ENCODE measurements at places on chromosomes 1 and 21.

DNA sequence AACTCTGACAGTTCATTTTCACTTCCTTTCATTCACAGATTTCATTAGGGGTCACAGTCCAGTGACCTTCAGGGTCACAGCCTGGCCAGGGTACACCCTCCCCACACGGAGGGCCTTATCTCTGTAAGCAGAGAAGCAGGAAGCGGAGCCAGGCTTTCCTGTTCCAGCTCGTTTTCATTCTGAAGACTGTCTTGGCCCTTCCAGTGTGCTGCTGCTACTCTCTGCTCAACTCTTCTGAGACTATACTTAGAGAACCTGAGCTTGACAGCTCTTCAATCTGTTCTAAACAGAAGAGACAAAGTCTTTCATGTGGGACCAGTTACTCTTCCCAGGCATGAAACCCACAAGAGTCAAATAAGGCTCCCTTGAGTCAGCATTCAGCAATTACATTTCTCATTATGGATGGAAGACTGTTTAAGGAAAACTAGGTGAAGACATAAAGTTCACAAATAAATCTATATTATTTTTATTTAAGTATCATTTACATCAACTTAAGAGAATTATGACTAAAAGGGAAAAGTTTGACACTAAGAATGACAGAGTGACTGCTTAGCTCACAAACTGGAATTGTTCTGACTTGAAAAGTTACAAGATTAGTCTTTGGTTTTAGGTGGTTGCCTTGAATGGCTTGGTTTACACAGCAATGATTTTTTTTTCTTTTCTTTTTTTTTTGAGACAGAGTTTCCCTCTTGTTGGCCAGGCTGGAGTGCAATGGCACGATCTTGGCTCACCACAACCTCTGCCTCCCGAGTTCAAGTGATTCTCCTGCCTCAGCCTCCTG, 4.8 kb upstream of the TDRD10 start:
- no peak for DNase-seq

DNA sequence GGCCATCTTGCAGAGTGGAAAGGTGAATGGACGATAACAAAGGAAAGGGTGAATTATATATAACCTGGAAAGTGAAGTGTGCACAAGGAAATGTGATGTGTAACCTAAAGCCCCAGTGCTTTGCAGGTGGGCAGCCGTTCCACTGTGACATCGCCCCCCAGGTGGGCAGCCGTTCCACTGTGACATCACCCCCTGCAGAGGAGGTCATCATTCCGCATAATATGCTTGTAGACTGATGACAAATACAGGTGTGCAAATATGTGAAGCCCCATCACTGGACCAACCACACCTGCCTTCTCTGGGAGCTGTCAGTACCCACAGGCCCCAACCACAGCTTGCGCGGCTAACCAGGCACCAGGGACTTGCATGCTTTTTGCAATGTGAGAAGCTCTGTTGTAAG, 4.7 kb upstream of the ZNF496 start:
- no peak for DNase-seq

- no peak for DNase-seq
These were observed 12.6 kb upstream of the FMO2 start for GRCh38 chr1:171172471-171172870.

GRCh38 chr1:163085904-163086268, 16.7 kb downstream of the RGS4 start:
- DNase-seq: no peak

DNA sequence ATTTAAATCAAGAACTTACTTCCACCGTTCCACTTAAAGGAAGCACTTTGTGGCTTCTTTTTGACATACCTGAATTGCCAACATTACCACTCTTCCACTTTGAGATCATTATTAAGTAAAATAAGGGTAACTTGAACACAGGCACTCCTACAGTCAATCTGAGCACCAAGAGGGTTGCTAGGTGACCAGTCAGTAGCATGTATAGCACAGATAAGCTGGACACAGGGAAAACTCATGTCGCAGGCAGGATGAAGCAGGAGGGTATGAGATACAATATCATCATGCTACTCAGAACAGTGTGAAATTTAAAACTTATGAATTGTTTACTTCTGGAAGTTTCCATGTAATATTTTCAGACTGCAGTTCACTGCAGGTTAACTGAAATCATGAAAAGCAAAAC, 47.0 kb upstream of the RAP1GAP start:
- no peak for DNase-seq

GRCh38 chr1:51231120-51231519, 5.0 kb upstream of the RNF11 start:
- no peak for DNase-seq

DNA sequence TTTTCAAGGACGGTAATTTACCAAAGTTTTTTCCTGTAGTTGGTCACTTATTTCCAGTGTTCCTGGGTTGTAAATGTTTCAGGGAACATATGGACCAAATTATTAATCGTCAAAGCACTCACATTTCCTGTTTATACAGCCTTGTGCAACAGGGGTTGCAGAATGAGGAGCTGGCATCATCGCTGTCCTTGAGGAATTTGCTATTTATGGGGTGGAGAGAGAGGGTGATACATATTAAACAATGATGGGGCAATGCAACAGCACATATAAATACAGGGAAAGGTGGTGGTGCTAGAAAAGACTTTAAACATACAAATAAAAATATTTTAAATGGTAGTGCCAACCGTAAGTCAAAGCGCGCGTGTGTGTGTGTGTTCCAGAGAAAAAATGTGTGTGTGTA, 369.8 kb downstream of the NPHP4 start:
- DNase-seq: no peak

DNA sequence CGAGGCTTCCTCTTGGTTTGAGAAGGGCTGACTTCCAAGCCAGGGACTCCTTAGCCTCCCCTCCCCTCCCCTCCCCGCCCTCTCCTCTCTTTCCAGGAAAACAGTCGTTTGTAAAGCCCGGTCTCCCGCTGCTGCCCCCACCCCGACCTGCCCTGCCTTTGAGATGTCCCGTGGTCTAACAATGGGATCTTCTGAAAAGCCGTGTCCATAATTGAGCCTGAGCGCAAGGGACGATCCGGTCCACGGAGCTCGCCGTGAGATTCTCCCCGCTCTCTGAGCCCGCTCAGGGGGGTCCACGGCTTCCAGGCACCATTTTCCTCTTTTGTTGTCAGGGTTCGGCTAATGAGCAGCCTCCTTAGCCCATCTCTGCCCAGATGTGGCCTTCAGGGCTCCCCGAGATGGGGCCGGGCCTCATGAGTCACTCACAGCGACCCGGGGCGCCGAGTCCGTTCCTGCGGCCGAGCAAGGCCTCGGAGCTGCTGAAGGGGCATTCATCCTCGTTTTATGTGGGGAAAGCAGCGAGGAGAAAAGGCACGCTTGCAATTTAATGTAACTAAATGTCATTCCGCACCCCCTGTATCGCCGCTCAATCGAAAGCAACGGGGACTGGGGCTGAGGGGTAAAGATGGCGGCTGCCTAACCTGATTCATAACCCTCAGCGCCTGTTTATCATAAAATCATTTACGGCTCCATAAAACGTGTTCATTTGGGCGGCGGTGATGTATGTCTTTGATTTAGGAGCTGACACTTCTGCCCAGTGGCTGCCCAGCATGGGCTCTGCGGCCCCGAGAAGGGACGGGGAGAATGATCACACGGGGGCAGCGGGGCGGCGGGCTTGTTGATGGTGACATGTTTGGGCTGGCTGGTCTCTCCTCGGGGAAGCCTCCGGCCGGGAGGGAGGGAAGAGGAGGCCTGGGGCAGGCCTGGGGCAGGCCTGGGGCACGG, 232.6 kb upstream of the C1orf174 start:
- DNase-seq: no peak

DNA sequence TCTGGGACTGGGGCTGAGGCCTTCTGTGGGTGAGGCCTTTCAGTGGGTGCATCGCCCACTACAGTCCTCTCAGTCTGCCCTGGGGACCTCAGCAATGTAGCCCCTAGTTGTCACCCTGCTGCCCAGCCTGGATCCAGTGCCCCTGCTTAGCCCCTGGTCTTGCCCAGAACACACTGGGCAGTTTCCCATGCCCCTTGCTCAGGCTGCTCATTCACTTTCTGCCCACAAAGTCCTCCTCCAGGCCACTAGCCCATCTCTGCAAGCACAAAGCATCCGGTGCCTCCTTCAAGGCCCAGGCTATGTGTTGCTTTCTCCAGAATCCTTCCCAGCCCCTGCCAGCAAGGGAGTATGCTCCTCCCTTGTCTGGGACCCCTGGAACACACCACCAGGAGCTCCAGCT, 5.4 kb upstream of the ADORA1 start:
- no peak for DNase-seq

- DNase-seq: no peak
These were observed 3.1 kb downstream of the OLIG2 start for GRCh38 chr21:33028773-33029384.

DNA sequence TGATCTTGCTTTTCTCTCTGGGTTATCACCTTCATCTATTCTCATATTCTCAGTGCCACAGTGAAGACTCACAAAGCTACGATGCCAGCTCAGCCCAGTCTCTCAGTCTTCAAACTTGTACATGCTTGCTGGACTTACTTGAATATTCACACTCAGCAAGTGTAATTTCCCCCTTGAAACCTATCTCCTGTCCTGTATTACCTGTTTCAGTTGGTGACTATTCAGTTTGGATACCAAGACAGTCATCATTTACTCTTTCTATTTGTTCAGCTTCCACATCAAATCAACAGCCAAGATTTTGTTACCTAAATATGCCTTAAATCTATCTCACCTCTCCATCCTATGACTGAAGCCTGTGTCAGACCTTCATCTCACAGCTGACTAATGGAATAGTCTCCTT, 209.7 kb downstream of the LRRC7 start:
- no peak for DNase-seq

DNA sequence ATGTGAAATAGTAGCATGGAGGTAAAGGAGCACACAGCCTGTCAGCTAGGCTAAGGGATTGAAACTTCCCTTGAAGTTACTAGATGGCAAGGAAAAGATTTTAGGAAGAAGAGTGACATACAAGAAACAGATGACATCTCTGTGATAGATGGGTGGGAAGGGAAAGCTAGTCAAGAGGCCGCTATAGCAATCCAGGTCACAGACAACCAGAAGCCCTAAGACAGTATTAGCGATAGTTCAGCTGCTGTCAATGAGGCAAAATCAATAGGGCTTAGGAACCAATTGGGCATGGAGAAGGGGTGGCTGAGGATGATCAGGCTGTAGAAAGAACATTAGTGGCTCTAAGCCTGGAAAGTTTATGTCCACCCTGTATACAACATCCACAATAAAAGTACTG, 111.1 kb downstream of the GLUL start:
- no peak for DNase-seq

- DNase-seq: no peak
These were observed 24.0 kb downstream of the NPHP4 start for GRCh38 chr1:5968161-5968736.

DNA sequence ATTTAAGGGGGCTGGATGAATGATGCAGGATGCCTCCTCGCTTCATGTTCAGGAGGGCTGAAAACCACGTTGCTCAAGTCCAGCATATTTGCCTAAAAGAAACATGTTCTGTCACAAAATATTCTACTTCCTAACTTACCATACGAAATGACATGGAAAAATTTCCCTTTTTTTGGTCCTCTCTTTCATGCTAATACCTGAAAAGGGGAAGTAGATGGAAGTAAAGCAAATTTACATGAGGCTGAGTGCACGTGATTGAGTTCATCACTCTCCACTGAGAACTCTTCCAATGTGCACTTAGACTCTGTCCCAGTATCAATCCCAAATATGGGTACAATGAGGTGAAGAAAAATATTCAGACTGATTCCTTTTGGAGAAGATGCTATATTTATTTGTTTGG, 23.0 kb downstream of the XCL2 start:
- DNase-seq: no peak

DNA sequence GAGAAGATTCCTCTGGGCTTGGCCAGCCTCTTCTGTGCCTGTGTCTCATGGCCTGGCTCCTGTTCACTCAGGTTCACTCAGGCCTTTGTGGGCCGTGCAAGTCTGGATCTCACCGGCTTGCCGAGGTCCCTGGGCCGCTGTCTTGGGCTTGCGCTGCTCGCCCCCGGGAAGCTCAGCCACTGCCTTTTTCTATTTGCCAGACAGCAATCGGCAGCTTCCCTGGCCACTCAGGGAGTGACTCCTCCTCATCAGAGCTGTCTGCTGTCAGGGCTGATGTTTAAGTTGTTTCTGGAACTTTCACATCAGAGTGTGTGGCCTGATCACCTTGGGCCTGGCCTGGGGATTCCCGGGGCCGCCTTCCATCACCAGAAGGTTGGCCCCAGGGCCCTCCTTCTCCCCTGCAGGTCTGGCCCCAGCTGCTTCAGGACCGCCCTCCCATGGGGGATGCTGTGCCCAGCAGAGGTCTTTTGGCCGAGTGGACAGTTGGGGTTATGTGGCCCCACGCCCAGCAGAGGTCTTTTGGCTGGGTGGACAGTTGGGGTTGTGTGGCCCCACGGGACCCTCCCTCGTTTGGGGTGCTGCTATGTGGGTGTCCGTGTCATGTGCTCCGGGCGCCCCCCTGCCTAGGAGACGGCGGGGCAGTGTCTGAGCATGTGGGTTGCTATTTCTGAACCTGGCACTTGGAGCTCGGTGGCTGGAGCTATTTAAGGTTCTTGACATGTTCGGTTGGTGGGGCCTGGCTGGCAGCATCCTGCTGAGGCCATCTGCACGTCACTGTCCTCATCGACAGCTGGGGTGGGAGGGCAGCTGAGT, 12.5 kb downstream of the SLX9 start:
- no peak for DNase-seq

DNA sequence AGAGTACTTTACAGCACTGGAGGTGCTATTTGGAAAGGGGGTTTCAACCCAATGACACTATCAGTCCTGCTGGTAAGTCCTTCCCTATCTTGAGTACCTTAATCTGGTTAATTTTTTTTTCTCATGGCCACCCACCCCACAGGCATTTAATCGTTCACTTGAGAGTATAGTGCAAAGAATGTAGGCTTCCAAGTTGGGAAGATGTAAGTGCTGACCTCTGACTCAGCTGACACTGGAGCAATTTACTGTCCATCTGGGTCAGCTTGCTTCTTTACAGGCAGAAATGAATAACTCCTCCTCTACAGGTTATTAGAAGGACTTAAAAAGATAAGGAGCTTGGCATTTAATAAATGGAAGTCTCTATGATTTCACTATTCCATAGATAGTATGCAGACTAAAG, 89.6 kb downstream of the AK5 start:
- no peak for DNase-seq

- DNase-seq: no peak
These were observed 13.9 kb downstream of the DLGAP3 start for GRCh38 chr1:34915521-34915920.

DNA sequence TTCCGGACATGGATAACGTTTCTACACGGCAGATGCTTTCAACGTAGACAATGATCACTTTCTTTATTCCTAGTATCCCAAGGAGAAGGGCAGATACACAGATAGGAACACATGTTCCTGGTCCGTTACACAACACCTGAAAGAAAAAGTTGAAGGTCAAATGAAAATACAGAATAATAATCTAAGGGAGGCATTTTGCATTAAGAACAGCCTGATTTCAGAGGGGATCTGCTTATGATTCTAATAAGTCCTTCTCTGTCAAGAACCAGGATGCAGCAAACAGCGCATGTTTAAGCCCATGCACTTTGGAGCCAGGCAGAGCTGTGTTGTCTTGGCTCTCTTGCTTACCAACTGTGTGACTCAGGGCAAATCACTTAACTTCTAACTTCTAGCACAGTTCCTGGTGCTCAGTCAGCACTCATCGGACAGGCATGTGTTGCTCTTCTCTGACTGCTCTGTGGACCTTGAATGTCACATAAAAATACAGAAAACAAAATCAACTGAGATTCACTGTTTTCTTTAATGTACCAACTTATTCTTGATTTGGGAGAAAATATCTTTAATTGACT, 56.3 kb upstream of the CNN3 start:
- DNase-seq: no peak

- no peak for DNase-seq
These were observed 18.1 kb upstream of the MYSM1 start for GRCh38 chr1:58717979-58718378.

- no peak for DNase-seq
These were observed 1.8 kb upstream of the ANP32E start for GRCh38 chr1:150237746-150238145.
